Left cardiac atrium (tissue), 4 donors: ENCODE measurements at places on chromosomes 6 and 20. TPM values are rescaled to one million over a fixed set of nuclear protein-coding genes. Genes with fewer than 3 reads are reported as not detected.

MLN gene
- total RNA-seq = not detected

ENPP3 gene
- 0.53 TPM for total RNA-seq

SLC12A5 gene
- 2.6 TPM for total RNA-seq

LY86 gene
- total RNA-seq = 1.9 TPM

SLC35A1 gene
- 11.5 TPM for total RNA-seq

MAS1 gene
- total RNA-seq = not detected

PXMP4 gene
- 6.7 TPM for total RNA-seq

DNA sequence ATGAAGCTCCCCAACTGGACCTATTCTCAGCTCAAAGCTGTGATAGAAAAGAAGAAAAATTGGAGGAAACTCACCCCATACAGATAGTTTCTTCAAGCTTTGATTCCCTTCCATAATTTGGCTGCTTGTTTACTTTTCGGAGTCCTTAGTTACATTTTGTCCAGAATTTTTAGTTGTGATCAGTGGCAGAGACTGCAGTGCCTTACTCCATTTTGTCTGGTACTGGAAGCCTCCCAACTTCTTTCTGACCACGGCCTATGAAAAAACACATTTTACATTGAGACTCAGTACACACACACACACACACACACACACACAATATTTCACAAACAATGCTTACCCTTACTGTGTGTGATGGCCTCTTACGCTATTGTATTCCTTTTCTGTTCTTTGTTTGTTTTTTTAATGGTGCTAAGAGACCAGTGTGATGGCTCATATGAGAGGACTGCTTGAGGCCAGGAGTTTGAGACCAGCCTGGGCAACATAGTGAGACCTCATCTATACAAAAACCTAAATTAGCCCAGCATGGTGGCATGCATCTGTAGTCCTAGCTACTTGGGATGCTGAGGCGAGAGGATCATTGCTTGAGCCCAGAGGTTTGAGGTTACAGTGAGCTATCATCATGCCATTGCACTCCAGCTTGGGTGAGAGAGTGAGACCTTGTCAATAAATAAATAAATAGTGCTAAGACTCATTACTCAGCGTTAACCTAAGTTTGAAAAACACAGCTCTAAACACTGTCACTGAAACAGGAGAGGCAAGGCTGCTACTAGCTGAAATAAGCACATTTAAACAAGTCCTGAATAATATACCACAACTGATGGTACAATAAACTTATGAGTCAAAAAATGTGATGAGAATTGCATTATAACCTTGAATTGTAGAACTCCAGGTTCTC, 13.8 kb upstream of the RNF8 start:
- no peak for DNase-seq

- no peak for DNase-seq
Observed at GRCh38 chr6:73746787-73747186, 50.8 kb downstream of the CD109 start.

DNA sequence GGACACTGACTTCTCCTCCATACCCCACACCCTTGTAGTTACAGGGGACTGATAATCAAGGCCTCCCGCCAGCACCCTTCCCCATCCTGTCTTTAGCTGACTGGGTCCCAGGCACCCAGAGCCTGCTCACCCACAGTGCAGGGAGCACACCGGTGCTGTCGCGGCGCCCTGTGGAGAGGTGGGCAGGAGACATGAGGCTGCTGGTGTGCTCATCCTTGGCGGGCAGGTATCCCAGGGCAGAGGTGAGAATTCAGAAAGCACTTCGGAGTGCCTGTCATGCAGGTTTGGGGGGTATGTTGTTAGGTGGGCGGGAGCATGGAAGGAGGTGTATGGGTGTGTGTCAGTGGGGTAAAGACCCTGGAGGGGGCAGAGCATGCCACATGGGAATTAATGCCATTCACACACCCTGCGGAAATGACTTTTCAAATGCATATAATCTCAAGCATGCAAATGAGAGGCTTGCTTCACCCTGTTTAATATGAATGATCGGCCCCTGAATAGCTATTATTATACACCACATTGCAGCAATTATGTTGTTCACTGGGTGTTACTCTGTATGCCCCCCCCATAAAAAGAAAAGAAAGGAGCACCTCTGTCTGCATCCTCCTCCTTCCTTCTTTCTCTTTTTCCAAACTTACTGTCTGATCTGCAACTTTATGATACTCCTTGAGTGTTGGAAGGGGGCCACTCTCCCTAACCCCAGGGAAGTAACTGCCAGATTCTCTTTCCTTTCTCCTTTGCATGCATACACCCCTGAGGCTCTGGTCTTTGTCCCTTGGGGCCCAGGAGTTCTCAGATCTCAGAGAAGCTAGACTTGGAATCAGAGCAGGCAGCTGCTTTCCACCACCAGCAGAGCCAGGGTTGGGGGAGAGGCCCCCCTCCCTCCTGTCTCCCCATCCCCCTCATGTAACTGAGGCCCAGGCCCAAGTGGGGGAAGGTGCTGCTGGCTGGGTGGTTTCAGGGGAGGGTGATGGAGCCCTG, 16.0 kb downstream of the FOXP4 start:
- no peak for DNase-seq

DNA sequence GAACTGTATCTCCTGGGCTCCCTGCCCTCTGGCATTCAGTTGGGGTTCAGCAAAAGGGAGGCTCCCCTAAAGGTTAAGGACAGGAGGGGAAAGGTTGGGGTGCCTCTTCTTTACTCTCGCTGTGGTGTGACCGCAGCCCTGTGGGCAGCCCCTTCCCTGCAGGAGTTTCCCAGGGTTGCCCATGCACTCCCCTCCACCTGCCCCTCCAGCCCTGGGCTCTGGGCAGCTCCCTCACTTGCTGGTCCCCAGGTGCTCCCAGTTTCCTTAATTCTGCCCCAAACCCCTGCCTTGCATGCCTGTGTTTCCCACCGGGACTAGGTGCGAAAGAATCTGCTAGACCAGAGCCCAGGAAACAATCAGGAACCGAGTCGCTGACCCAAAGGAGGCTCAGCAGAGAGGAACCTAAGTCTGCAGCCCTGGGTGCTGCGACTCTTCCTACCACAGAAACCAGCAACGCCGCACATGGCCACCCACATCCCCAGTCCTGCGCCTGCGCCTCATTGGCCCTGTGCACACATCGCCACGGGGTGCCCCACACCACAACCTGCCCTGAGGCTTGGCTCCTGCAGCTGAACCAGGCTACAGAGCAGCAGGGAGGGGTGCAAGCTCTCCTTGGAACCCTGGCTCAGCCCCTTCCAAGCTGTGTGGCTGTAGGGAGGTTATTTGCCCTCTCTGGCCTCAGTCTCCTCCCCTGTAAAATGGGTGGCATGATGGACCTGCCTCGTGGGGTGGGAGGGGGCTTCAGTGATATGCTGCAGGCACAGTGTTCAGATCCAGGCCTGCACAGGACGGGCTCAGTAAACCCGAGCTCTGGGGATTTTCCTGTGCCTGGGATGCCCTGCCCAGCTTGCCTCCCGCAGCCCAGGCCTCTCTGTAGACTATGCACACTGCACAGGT, 487.6 kb downstream of the PREX1 start:
- DNase-seq = no peak

GRCh38 chr6:41176189-41176588, 13.3 kb upstream of the TREM2 start:
- no peak for DNase-seq

DNA sequence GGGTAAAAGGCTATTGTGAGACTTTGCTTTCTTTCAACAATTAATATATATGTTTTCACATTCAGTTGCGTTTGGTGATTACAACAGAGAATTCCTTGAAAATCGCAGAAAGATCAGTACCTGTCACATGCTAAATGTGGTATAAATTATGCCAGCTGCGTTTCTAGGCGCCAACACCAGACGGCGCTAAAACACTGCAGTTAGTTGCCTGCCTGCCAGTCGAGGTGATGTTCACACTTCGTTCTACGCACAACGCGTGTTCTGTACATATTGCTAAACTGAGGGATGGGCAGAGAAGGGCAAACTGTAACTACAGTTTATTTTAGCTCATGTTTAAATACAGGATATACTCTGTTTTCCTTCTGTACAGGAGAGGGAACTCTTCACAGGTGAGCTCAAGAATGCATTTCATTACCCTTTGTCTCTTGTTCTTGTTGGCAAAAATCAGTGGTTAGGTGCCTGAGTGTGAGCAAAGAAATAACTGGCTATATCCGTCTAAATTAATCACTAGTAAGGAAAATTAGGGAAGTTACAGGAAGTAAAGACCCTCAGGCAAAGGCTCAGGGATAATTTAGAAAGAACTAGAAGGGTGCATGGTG, 100.1 kb upstream of the RGS17 start:
- peak; percentile 28 for DNase-seq

DNA sequence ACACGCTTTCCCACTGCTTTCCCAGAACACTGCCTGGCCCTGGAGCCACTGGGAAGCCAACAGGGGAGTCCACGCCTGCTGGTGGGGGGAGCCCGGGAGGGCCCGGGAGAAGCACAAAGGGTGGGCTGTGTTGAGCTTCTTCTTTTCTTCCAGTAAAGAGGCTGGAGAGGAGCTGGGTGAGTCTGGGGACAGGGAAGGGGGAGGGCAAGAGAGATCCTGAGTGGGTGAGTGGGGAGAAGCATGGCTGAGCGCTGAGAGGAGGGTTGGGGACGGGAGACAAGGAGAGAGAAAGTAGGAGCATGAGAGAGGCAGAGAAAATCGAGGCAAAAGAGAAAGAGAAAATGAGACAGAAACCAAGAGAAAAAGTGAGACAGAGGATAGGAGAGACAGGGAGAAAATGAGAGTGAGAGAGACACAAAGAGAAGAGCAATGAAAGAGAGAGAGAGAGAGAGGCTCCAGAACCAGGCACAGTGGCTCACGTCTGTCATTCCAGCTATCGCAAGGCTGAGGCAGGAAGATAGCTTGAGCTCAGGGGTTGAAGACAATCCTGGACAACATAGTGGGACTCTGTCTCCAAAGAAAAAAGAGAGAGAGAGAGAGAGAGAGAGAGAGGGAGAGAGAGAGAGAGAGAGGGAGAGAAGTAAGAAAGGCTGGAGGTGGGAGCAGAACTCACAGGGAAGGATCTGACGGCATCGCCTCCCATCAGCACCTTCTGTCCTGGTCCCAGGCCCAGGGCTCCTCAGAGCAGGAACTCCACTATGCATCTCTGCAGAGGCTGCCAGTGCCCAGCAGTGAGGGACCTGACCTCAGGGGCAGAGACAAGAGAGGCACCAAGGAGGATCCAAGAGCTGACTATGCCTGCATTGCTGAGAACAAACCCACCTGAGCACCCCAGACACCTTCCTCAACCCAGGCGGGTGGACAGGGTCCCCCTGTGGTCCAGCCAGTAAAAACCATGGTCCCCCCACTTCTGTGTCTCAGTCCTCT, 2.0 kb downstream of the LST1 start:
- DNase-seq = no peak

- no peak for DNase-seq
Observed at GRCh38 chr6:25578538-25578937, 73.5 kb upstream of the SCGN start.

DNA sequence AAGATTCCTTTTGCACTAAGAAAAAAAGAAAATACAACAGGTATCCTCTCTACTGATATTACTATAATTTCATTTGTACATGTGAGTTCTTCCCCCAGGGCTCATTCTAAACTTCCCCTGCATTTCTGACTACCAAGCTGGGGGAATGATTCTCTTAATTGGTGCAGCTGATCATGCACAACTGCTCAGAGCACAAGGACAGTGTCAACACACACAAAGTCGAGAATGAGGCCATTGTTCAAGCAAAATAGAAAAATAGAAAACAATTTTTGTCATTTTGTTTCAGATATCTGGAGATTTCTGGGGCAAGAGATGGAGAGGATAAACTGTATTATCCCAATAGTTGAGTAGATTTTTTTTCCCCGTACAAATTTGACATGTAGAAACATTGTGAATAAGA, 236.3 kb downstream of the HAO1 start:
- DNase-seq = no peak

DNA sequence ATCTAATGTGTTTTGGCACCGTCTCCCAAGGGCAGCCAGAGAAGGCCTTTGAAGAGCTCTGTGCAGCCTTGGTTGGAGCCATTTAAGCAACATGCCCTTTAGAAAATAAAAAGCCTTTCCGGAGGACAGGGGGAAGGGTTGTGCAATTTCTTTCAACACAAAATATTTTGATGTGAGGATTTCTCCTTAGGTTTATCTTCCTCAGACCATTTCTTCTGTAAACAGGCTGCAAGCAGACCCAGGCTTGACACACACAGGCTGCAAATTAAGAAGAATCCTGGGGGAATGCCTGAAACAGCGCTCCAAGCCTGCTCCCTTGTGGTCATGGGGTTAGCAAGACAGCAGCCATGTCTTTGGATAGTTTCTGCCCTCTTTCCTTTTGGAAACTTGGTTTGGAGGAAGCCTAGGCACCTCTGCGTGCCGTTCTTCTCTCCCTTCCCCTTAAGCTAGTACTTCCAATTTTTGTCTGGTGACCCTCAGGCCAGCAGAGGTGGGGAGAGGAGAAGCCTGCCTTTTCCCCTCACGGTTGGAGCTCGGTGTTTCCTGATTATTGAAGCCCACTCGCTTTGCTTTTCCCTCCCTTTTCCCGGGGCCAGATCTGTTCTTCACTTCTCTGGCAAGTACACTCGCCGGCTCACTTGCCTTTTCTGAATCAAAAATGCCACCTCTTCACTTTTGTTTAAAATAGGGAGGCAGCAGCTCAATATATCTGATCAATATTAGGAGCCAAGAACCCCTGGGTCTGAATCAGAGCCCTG, 39.6 kb upstream of the NOX3 start:
- peak; percentile 40 for DNase-seq

- no peak for DNase-seq
Observed at GRCh38 chr6:128631031-128631430, 110.6 kb upstream of the PTPRK start.

DNA sequence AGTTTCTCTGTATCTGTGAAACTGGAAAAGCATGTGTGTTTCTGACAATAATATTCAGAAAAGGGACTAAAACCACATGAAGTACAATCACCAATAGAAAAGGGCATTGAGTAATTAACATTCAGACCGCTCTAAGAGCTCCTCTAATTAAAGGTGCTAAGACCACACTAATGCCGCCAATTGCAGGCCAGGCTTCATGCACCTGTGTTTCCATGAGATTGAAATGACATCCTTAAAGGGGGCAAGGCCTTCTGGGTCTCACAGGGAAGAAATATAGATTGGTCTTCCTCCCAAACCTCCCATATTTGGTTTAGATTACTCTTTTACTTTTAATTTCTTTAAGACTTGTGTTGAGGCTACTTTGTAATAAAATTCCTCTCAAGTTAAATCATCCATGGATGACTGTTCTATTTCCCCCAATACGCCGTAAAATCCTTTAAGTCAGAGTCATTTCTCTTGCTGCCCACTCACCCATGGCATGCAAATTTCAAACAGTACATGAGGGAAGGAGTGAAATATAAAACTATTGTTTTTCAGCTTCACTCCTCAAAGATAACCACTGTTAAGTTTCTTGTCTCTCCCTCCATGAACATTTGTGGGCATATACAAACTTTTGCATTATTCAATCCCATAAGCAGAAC, 110.6 kb downstream of the UBE3D start:
- DNase-seq = no peak

- no peak for DNase-seq
Observed at GRCh38 chr20:54596651-54597050, 121.3 kb downstream of the DOK5 start.
